ENCODE measurements at places on chromosomes 4 and X.
A peak's percentile ranks its signal among the peaks of the same experiment; 100 is the strongest.

GRCh38 chr4:121358473-121358872, 22.3 kb downstream of the QRFPR start:
- no peak for DNase-seq

DNA sequence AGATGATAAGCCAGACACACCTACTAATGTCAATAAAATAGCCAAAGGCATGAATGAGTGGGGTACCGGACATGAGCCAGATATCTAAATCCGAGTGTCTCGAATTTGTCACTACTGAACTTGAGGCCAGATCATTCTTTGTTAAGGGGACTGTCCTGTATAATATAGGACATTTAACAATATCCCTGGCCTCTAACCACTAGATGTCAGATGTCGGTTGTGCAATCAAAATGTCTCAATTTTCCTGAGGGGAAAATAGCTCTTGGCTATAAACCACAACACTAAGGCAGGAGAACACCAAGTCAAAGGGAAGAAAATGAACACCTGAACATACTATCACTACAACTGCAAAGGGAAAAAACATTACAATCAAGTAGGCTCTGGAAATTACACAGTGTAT, 154.5 kb downstream of the GPM6A start:
- no peak for DNase-seq

DNA sequence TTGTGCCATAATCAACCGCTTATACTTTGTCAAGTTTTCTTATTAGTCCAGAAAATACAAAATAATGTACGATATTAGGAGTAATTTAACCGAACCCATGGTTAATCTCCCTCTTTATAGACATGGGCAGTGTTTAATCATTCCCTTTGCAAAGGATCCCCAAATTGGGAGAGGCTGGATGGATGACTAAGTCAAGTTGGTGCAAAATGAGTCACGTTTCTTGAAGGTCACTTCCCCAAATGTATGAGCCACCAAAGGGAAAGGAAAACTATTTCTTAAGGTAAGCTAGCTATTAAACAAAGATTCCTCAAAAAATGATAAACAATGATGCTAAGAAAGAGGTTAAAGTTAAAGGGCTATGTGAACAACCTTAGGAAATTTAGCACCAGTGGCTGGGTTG, 17.5 kb downstream of the MAML3 start:
- DNase-seq, result no peak

DNA sequence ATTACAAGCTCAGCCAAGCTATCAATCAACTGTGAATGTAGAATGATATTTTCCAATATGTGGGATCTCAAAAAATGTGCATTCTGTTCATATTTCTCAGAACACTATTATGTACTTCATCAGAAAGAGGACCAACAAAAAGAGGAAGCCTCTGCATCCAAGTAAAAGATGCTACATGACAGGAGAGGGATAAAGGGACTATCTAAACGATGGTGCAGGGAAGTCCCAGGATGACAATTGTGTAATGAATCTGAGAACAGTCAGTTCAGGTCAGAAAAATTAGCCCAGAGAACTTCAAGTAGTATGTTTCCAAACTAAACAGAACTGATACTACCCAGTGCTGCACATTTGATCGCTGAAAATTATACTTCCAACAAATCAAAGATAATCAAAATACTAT, 127.0 kb downstream of the ZNF330 start:
- DNase-seq, result no peak

GRCh38 chr4:6307891-6308290, 38.2 kb downstream of the WFS1 start:
- no peak for DNase-seq

- DNase-seq, result no peak
Observed at GRCh38 chrX:21645431-21645830, 12.7 kb downstream of the KLHL34 start.

GRCh38 chrX:56968980-56969379, 26.4 kb downstream of the SPIN3 start:
- DNase-seq, result no peak

GRCh38 chr4:6470502-6471306, 1.7 kb downstream of the PPP2R2C start:
- DNase-seq, result no peak

DNA sequence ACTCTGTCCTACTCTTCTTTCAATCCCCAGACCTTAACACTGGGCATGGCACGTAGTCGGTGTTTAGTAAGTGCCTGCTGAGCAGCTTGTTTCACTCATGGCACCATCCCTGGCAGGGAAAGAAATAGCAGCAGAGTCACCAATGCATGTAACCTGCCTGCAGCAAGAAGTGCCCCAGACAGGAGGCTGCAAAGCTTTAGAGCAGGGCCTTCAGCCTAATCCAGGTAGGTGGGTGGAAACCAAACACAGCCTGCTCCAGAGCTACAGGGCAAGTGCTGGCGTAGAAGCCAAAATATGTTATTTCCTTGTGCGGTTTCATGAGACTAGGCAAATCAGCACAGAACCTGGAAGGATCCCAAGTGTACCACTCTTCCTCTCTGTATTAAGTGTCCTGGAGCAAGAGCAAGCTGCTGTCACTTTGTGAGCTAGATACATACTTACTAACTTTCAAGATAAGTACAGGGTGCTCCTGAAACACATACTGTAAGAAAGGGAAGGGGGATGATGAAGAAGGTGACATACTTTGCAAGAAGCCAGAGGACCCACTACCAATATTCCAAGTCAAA, 5.5 kb downstream of the PROM1 start:
- DNase-seq, result no peak

GRCh38 chr4:185399466-185399865, 2.8 kb downstream of the ANKRD37 start:
- no peak for DNase-seq

DNA sequence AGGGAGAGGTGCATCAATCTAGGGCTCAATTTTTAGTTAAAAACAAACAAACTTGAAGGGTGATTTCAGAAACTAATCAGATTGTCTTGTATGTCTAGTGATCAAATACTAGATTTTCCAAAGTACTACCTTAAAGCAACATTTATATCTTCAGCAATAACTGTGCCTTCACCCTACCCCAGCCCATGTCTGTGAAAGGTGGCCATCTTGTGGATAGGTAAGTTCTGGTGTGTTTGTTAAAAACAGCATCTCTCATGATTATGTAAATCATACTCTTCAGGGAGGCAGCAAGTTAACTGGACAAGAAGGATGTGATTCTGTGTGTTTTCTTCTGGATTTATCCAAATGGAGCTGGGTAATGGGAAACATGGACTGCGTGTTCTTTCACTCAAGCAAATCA, 81.4 kb upstream of the ACSL1 start:
- DNase-seq, result no peak

- DNase-seq, result no peak
Observed at GRCh38 chrX:70979136-70979762, 48.4 kb upstream of the SLC7A3 start.

DNA sequence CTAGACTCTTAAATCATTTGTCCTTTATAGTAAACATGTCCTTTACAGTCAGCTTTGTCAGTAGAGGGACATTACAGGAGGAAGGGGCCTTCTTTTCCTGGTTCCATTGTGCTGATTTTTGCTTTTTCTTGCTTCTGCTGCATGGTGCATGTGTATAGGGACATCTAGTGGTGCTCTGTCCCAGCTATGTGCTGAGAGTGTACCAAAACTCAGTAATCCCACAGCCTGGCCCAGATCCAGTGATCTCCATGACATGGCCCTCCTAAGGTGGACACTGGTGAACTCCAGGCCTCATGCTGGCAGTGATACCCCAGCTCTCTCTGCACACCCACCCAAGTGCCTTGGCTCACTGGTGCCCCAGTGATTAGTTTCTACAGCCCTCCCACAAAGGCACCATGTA, 45.2 kb downstream of the MAGEB17 start:
- DNase-seq, result no peak

GRCh38 chr4:88107406-88108107, 50.9 kb downstream of the ABCG2 start:
- no peak for DNase-seq

DNA sequence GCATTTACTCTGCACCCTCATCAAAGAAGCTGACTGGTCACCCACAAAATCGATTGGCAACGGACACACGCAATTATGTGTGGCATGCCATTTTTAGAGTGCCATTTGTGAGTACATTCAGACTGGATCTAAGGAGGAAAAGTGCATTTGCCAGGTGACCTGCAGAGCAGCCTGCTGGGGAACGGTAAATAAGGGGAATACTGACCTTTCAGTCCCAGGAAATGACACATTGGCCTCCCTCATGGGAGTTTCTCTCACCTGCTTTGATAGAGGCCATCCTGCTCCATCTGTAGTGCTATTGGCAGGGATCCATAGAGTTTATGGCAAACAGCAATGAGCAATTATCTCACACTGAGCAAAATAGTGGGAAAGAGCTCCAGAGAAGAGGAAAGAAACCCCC, 127.8 kb downstream of the DDX53 start:
- no peak for DNase-seq

- DNase-seq, result no peak
Observed at GRCh38 chr4:8653326-8654000, 60.9 kb downstream of the CPZ start.

GRCh38 chr4:138680989-138681604, 334.5 kb upstream of the NOCT start:
- peak; percentile 34 for DNase-seq

GRCh38 chr4:185256446-185256845, 47.0 kb downstream of the SNX25 start:
- no peak for DNase-seq

GRCh38 chr4:140071806-140072205, 82.2 kb downstream of the MAML3 start:
- peak; percentile 28 for DNase-seq

- peak; percentile 44 for DNase-seq
Observed at GRCh38 chrX:39814391-39814790, 283.4 kb downstream of the BCOR start.

- no peak for DNase-seq
Observed at GRCh38 chr4:102525097-102525496, 23.9 kb downstream of the NFKB1 start.

DNA sequence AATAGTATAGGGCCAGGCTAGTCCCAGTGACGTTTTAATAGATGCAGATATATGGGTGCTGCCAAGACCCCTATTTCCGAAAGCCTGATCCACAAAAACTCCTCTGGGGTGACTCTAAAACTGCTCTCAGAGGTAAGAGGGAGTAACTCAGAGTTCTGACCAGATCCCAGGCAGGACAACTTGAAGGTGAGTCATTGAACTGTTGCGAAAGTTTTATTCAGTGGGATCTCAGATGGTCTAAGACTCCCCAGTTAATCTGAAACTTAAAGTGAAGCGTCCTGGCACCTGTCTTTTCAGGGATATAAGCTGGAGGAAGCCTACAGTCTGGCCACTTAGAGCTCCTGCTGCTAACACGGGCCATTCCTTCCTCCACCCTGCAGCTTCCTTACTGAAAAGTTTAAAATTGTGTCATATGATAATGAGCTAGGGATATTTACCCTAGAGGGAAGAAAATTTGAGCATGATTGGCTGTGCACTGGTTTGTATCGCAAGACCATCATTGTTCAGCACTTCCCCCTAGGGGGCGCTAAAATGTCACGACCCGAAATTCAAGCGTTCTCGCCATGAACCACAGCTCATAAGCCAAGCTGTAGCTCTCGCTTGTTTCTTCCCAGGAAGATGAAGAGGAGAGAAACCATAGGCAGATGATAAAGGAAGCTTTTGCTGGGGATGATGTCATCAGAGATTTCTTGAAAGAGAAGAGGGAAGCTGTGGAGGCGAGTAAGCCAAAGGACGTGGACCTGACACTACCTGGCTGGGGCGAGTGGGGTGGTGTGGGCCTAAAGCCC, 19.5 kb downstream of the UTP14A start:
- DNase-seq, result peak; percentile 56

- no peak for DNase-seq
Observed at GRCh38 chr4:113436360-113436759, 325.2 kb downstream of the CAMK2D start.

DNA sequence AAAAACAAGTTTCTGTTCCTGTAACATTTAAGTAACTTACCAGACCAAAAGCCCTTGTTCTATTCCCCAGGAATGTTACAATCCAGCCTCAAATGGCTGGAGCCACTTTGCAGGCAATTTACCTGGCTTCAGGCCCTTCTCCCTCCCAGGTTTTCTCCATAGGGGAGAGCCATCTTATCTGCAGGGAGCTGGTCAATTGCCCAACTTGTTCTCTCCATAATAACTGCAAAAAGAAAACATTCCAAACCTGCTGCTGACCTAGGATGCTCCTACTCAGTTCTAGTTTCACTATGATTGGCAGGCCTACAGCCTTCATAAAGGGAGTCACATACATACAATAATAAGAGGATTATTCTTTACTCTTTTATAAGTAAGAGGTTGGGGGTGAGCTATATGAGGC, 670.7 kb downstream of the PCDH7 start:
- DNase-seq, result no peak

DNA sequence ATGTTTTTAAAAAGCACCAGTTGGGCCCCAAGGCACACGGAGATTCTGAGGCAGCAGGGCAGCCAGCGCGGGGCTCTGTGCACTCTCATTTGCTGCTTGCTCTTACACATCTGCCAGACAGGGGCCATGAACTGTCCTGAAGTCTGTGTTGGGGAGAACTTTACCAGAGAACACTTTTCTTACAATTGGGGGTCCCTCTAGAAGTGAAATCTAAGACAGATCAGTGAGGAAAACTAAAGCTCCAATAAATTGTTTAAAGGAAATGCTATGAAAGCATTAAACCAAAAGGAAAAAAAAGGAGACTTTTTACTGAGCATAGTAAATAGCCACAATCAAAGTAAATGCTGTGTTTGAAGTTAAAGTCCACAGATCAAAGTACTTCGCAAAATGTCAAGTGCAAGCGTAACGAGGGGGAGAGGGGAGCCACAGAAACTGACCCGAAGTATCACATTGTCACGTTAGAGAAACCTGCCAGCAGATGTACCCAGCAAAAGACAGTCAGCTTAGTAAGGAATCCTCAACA, 37.8 kb downstream of the SORBS2 start:
- DNase-seq, result no peak
